HCT116 (cell line): ENCODE measurements at places on chromosomes 3 and 15. TPM values are rescaled to one million over a fixed set of nuclear protein-coding genes. Genes with fewer than 3 reads are reported as not detected.
A peak's percentile ranks its signal among the peaks of the same experiment; 100 is the strongest.

GRCh38 chr3:37272741-37273140 lies 98.4 kb upstream of the LRRFIP2 start:
- DNase-seq = no peak

The MASP1 gene
- not detected for total RNA-seq

- no peak for DNase-seq
These were observed 9.9 kb downstream of the CAPN7 start for GRCh38 chr3:15215996-15216395.

- no peak for DNase-seq
These were observed 82.1 kb downstream of the EEFSEC start for GRCh38 chr3:128235207-128235926.

DNA sequence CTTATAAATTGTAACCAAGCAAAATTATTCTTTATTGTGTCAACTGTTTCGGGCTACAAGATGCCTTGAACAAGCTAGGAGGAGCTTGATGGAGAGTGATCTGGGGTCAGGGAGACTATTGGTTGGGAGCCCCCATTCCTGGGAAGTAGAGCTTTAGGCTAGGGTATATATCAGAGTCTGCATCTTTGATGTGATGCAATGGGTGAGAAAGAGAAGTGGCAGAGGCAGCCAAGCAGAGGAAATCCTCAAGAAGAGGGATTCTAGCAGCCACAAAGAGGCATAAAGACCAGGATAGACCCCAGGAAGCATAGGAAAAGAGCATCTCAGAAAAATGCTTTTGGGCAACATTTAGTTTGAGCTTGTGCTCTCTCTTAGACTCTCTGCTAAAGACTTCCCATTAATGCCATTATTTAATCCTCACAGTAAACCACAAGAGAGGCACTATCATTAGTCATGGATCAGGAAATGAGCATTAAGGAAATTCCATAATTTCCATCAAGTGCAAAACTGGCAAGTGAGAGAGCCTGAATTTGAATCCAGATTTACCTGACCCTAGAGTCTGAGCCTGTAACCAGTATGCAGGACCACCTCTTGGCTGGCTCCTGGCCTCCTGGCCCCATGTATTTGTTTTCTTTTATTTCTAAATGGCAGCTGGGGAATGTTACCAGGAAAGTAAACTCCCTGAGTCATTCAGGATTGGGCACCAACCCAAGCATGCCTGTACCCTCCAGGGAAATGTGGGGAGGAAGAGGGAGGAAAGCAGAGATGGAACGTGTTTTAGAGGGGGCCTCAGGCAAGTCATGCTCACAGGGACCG lies 118.7 kb downstream of the RPL22L1 start:
- peak; percentile 44 for DNase-seq

The WDR73 gene
- 35.6 TPM for total RNA-seq

DNA sequence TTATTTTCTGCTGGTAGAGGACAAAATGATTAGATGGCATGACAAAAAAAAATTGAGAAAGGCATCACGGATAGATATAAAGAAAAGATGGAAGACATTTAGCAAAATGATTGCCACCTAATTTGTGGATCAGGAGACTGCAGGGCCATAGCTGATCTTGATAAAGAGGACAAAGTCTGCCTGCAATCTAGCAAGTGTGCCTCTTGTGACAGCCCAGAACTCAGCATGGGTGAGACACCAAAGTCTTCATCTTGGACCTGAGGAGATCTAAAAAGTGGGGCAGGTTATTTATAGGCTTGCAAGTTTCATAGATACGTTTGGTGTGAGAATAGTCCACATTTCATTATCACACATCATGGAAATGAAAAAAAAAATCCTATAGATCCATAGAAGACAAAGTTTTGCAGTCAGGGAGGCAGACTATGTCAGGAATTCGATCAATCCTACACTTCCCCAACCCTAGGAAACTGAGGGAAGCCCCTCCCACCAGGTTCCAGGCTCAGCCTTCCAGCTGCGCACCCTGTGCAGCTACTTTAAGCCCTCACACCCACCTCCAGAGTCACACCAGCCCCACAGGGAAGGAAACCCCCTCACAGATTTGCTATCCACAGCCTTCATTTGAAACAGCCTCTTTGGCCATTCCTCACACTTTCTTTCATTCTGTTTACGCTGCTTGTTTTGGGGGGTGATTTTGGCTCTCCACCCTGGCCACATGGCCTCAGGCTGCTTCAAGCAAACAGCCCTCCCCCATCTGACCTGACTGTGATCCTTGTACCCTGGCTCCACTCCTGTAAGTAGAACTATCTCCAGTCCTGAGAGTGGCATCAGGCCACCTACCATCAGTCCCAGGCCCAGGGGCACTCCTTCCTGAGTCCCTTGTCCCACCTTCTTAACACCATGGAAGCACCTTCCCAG lies 28.1 kb upstream of the KLHL6 start:
- DNase-seq = no peak
